ENCODE measurements at places on chromosomes 7 and 10.
A peak's percentile ranks its signal among the peaks of the same experiment; 100 is the strongest.

GRCh38 chr7:102991540-102992214, 78.9 kb downstream of the LRRC17 start:
- DNase-seq: no peak

GRCh38 chr10:50992356-50992901, 81.9 kb upstream of the PRKG1 start:
- no peak for DNase-seq

DNA sequence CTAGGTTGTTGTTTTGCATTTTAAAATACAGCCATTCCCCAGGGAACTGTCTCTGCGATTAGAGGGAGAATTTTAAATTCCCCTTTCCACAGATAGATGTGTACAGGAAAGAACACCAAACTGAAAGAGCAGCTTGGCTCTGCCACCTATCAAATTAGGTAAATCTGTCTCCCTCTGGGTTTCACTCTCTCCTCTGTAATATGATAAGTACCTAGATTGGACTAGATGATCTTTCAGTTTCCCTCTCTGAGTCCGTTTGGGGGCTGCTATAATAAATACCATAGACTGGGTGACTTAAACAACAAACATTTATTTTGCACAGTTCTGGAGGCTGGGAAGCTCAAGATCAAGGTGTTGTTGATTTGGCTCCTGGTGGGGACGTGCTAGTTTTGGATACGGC, 186.0 kb downstream of the KIF20B start:
- DNase-seq: no peak

DNA sequence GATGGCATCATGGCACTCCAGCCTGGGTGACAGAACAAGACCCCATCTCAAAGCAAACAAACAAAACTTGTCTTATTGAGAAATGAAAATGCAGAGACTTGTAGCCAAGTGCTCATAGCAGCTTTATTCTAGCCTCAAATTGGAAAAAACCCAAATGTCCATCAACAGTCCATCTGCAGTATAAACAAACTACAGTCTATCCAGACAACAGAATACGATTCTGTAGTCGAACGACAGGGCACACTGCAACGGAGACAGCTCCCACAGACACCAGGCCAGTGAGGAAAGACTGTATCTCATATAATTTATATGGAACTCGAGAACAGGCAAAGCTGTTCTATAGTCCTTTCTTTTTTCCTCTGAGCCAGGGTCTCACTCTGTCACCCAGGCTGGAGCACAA, 40.8 kb upstream of the SUN1 start:
- no peak for DNase-seq

- no peak for DNase-seq
Measured at GRCh38 chr7:37408291-37409228, 40.1 kb downstream of the ELMO1 start.

DNA sequence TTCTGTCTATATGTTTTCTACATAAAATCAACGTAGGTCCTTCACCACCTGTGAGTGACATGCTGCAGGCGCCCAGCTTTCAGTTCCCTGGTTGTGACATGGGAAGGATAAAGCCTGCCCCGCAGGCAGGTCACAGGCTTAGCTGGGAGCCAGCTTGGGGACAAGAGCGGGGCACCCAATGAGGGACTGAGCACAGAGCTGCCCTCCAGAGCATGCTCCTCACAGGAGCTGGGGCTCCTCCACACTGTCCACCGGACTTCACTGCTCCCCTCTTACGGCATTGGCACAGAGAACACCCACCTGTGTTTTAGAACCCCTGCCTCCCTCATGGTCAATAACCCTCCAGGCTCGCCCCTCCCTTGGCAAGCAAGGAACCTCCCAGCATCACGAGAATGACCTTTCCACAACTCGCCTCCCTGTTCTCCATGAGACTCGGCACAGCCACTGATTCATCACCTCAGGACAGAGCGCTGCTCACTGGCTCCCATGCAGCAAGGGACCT, 187.1 kb downstream of the TNS3 start:
- DNase-seq: no peak

DNA sequence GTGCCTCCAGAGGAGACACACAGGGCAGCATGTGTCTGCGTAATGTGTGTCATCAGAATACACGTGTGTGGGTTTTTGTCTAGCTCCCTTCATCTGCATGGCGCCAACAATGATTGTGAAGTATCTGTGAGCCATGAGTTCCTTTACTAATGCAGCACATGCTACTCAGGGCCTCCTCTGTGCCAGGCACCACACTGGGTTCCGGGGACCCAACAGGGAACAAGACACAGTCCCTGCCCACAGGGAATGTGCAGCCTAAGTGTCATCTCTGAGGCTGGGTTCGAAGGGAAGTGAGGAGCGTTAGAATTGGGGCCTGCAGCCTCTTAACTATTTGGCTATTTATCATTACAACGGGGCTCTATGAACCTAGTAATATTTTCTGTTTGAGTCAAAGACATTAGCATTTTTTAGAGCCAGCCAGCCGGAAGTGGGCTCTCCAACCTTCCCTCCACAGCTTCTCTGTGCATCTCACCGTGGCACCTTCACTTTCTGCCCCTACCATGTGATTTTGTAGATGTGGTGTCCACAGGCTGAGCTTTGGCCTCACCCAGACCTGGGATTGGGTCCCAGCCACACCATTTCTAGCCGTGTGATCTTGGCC, 43.9 kb upstream of the SRGN start:
- DNase-seq: no peak

DNA sequence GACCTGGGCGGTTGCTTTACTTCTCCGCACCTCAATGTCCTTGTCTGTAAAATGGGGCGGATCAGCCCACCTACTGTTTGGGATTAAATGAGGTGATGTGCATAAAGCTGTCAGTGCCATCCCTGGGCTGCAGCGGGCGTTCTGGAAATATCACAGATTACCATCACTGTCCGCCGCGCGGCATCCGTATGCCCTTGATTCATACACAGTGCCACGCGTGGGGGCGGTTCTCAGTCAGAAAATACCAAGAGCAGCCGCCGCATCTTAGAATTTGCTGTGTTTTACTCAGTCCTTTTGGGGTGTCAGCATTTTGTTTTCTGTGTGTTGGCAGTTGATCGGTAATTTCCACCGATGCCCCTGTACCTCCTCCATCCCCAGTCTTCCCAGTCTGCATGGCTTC, 338.8 kb downstream of the DPP6 start:
- DNase-seq: no peak

- DNase-seq: no peak
Measured at GRCh38 chr10:96369890-96370583, 11.2 kb upstream of the OPALIN start.

GRCh38 chr7:71220210-71220695, 88.3 kb downstream of the GALNT17 start:
- DNase-seq: no peak

GRCh38 chr7:139645572-139646523, 122.4 kb downstream of the CLEC2L start:
- peak; percentile 18 for DNase-seq

- DNase-seq: no peak
Measured at GRCh38 chr10:33331379-33331694, 3.1 kb downstream of the NRP1 start.

- DNase-seq: no peak
Measured at GRCh38 chr7:153443032-153443701, 609.0 kb upstream of the DPP6 start.

- DNase-seq: peak; percentile 11
Measured at GRCh38 chr10:110398419-110399105, 93.8 kb upstream of the SMNDC1 start.

DNA sequence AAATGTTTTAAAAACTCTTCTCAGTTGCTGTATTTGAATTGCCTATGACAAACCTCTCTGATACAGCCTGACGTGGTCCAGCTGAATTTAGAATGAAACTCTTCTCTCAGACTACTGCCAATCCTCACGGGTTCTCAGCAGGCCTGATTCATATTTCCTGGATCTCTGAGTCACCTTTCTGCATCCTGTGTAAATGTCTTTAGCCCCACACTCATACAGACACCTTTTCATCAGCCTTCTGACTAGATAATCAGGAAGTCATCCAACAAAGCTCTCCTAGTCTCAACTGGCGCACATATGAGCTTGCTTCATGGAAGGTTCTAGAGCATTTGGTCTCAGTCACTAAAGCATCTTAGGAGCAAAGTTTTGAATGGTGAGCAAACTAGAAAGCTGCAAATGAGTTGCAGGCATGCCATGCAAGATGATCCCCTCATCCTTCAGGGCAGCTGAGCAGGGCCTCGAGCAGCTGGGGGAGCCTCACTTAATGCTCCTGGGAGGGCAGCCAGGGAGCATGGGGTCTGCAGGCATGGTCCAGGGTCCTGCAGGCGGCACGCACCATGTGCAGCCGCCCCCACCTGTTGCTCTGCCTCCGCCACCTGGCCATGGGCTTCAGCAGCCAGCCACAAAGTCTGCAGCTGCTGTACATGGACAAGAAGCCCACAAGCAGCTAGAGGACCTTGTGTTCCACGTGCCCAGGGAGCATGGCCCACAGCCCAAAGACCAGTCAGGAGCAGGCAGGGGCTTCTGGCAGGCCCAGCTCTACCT, 182.8 kb downstream of the ARHGAP12 start:
- DNase-seq: no peak

GRCh38 chr10:5833814-5834213, 20.6 kb upstream of the GDI2 start:
- DNase-seq: no peak

- no peak for DNase-seq
Measured at GRCh38 chr10:29807163-29807806, 172.5 kb upstream of the SVIL start.

DNA sequence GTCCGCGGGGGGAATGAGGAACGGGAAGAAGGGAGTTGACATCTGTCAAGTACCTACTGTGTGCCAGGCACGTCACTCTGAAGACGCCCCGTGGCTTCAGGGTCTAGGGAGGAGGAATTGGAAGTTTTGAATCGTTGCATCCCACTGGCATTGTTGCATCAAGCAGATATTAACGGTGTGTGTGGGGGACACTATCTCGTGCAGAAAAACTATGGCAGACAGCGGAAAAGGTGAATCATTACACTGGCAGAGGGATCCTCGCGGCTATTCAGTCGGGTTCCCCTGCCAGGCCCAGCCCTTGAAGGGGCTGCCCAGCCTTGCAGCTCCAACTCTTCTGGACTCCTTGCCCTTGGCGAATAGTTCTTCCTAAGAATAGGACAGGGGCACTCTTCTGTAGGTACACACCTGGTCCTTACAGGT, 1.0 kb upstream of the KIAA1549 start:
- DNase-seq: no peak

DNA sequence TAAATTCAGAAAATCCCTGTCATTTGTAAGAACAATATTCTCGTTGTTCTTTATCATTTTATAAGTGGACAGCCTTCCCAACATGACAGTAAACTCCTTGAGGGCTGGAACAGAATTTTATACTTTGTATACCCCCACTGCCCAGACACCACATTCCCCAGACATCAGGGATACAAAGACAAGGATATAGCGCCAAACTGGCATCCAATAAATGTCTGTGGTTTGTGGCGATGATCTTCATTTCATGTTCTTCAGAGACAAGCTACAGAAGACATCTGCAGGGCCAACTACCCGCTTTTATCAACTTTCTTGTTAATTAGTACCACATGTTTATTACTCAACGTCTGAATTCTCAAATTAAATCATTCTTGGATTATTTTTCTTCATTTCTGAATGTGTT, 155.9 kb downstream of the ATE1 start:
- DNase-seq: no peak

DNA sequence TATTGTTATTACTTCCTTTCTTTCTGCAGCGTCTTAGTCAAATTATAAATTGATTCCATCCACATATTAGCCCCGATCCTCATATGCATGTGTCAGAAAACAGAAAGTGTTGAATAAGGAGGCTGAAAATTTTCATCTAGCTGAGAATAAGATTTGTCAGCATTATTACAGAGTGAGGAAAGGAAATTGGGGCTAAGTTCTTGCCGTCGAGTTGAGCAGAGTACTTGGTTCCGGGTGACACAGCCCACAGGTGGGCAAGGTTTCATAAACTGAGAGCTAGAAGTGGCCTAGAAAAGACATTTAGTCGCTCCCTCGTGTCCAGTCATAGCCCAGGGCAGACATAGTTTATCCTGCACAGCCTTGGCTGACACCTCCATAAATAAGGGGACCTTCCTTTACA, 461.7 kb upstream of the GALNT17 start:
- no peak for DNase-seq

GRCh38 chr7:9029681-9030530, 596.5 kb downstream of the NXPH1 start:
- no peak for DNase-seq

DNA sequence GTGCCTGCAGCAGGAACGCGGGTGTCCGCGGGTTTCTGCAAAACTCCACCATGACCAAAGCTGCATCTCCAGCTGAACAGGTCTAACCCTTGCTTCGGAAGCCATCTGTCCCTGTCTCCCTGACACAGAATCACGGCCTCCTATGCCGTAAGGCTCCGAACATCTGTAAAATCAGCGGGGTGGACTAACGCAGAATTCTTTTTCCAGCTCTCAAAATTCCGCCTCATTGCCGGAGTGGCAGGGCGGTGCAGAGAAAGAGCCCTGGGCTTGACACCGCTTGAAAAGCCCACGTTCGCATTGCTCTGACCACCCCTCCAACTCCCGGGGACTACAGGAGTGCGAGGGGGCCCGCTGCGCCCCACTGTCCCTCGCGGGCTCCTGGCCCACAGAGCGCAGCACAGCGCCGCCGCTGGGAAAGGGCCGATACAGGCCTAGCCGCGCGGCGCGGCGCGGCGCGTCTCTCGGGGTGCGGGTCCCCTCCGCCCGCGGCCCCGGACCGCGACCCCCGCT, 409 bp downstream of the DNMBP start:
- no peak for DNase-seq

DNA sequence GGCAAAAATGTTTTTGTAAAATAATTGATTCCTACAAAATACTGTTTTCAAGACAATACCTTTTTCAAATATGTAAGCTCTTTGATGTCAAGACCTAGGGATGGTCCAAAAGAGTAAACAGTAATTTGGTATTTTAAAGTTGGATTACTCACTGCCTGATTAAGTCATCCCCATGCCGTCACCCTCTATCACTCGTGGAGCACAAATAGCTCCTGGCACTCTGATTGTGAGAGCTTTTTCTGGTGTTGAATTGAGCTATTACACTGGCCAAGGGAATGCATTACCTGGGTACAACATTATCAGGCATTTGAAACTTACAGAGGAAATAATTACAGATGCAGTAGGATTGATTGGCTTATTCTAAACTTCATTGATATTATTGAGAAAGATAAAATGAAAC, 231.9 kb upstream of the GRM3 start:
- no peak for DNase-seq

- no peak for DNase-seq
Measured at GRCh38 chr10:116915340-116915739, 66.0 kb downstream of the ENO4 start.

GRCh38 chr10:35437829-35438228, 101.5 kb downstream of the CCNY start:
- no peak for DNase-seq

- no peak for DNase-seq
Measured at GRCh38 chr7:97269741-97270140, 152.2 kb downstream of the SDHAF3 start.

DNA sequence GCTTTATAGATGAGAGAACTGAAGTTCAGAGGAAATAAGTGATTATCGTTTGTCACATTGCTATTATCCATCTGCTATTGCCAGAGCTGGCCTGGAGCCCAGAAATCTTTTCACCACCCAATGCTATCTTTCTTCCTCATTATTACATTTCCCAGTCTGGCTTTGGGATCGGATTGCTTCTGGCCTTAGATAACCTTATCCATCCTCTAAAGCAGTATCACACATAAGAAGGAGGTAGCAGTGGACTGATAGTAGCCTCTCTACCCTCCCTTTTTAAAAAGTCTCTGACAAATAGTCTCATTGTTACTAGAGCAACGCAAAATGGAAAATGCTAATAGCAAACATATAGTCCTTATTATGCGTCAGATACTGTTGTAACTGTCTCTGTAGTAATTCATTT, 1.3 kb upstream of the CLDN12 start:
- DNase-seq: no peak

GRCh38 chr7:6653071-6654003, 16.2 kb downstream of the ZNF316 start:
- no peak for DNase-seq

Measured in esophagus squamous epithelium (tissue), 5 donors.